ENCODE measurements at places on chromosomes 5 and 9.
A peak's percentile ranks its signal among the peaks of the same experiment; 100 is the strongest.

DNA sequence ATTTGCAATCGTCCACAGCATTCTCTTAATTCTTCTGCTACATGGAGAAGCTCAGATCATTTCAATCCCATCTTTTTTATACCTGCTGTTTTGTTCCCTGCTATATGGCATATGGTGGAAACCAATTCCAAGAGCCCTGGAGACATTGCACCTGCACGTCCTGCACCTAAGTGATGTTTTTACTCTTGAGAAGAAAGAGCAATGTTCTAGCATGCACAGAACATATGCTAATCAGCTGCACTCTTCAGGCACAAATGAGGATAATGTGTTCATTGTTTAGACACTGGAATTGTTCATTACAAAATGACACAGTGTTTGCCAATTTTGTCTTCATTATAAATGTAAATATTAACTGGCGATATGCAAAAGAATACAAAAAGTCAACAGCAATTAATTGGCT, 935.8 kb downstream of the TLE4 start:
- peak; percentile 43 for DNase-seq

GRCh38 chr5:54718656-54719055, 201.1 kb downstream of the SNX18 start:
- DNase-seq = peak; percentile 15

- peak; percentile 38 for DNase-seq
Observed at GRCh38 chr9:120531683-120532300, 48.2 kb downstream of the CDK5RAP2 start.

- DNase-seq = no peak
Observed at GRCh38 chr5:72415616-72416325, 91.4 kb downstream of the ZNF366 start.

DNA sequence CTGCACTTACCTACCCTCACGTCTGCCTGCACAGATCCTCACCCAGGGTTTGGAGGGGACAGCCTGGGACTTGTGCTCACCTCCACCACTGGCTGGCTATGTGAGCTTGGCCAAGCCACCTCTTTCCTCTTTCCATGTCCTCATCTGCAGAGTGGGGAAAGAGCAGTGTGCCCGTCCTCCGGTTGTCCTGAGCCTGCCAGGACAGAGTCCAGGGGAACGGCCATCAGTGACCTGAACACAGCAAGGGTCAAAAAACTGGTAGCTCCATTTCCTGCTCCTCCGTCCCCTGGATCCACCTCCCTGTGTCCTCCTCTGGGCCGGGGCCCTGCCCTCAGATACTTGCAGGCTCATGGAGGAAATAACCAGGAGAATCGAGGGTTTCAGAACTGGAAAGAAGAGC, 187.7 kb downstream of the OLFM1 start:
- DNase-seq = no peak

GRCh38 chr5:164053123-164053522, 547.7 kb downstream of the MAT2B start:
- no peak for DNase-seq

- no peak for DNase-seq
Observed at GRCh38 chr5:161535762-161536161, 10.8 kb downstream of the GABRB2 start.

Data from cerebellum (tissue), 4 donors.